GM12892 (cell line): ENCODE measurements at places on chromosomes 3 and 15.

- DNase-seq, result no peak
Measured at GRCh38 chr3:55364421-55364820, 122.7 kb downstream of the WNT5A start.

GRCh38 chr3:155404486-155404885 lies 111.0 kb upstream of the STRIT1 start:
- no peak for DNase-seq

GRCh38 chr3:79255702-79256101 lies 512.1 kb downstream of the ROBO1 start:
- no peak for DNase-seq

GRCh38 chr3:108471426-108471825 lies 39.0 kb downstream of the MYH15 start:
- no peak for DNase-seq

- DNase-seq, result no peak
Measured at GRCh38 chr3:178966299-178967176, 105.1 kb downstream of the ZMAT3 start.

DNA sequence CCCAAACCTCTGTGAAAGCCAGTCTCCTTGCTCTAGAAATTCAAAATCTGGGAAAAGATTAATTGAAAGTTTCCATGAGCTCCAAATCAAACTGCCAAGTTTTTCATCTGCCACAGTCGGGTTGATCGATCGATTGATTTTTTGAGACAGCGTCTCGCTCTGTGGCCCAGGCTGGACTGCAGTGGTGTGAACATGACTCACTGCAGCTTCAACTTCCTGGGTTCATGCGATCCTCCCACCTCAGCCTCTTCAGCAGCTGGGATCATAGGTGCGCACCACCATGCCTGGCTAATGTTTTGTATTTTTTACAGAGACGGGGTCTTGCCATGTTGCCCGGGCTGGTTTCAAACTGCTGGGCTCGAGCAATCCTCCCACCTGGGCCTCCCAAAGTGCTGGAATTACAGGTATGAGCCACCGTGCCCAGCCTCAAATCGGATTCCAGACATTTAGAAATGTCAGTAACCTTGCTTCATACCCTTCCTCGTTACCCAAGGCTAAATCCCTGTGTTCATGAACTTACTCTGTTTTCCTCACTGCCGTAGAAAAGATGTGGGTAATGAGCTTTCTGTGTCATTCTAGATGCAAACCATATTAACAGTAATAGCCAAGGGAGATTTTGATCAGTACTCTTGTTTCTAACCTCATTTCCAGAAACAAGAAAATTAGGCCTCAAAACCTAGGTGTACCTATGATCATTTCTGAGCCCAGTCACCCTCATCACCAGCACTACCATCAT lies 105.9 kb upstream of the AKAP13 start:
- no peak for DNase-seq

DNA sequence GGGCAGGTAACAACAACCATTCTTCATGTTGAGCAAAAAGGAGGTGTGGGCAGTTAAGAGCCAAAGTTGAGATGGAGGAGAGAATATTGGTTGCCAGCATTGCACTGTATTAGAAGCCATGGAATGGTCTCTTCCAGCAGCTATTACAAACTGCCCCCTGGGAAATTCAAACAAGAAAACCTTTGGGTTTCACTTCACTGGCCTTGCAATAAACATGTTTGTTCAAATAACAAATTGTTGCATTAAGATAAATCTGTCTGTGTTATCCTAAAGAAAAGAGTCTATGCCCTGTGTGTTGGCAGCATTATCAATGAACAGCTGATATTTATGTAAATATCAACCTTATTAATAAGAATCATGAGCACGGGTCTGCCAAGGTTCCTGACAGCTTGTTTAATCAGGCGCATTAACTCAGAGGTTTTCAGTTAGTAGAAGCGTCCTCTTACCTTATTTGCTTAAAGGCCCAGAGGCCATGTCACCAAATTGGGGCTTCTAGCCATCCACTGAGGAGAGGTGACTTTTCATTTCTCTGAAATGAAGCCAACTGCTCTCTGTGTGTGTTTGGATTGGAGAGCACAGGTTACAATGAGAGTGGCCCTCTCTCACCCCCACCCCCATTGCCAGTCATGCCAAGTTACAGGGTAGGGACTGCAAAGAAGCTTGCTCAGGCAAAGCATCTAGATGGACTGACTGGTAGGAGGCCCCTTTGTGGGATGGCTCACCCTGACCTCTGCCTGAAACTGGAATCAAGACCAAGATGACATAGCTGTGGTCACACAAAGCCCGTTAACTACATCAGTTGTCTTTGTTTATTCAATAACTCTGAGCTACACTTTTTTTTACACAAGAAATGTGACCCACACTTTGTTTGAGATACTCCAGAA lies 10.5 kb downstream of the FILIP1L start:
- DNase-seq, result peak; percentile 10

DNA sequence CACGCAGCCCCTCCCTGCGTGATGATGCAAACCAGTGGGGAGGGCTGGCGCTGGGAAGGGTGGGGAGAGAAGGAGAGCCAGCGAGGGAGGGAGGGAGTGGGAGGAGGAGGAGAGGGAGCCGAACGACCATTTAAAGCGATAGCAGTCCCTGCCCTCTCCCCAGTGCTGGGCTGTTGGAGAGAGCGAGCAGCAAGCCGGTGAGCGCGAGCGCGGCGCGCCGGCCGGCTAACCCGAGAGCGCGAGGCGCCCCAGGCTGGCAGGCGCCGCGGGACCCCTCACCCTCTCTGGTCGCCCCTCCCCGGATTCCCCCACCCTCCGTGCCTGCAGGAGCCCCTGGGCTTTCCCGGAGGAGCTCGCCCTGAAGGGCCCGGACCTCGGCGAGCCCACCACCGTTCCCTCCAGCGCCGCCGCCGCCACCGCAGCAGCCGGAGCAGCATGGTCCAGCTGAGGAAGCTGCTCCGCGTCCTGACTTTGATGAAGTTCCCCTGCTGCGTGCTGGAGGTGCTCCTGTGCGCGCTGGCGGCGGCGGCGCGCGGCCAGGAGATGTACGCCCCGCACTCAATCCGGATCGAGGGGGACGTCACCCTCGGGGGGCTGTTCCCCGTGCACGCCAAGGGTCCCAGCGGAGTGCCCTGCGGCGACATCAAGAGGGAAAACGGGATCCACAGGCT lies at the start of gene GRM7:
Gene GRM7, plus strand, starts transcription at position 162 of the 671 bp plus-strand sequence.
- DNase-seq, result no peak

- no peak for DNase-seq
Measured at GRCh38 chr3:25783661-25784512, 644 bp upstream of the NGLY1 start.

GRCh38 chr3:45612138-45612537 lies 17.6 kb downstream of the LIMD1 start:
- no peak for DNase-seq
